ENCODE measurements at places on chromosomes 1 and 21.
A peak's percentile ranks its signal among the peaks of the same experiment; 100 is the strongest.

DNA sequence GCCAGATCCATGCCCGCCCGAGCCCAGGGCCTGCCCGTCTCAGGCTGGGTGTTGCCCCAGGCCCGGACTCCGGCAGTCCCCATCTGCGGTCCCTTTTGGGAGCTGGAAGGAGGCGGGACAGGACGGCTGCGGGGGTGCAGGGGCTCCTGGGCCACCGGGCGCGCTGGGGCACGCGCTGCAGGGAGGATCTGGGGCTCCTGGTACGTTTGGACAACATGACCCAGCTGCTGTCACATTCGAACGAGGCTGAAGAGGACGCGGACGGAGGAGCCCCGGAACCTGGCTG lies 6.6 kb upstream of the CALML6 start:
- no peak for DNase-seq

- DNase-seq, result no peak
Observed at GRCh38 chr21:45529785-45530422, 12.3 kb downstream of the SLC19A1 start.

DNA sequence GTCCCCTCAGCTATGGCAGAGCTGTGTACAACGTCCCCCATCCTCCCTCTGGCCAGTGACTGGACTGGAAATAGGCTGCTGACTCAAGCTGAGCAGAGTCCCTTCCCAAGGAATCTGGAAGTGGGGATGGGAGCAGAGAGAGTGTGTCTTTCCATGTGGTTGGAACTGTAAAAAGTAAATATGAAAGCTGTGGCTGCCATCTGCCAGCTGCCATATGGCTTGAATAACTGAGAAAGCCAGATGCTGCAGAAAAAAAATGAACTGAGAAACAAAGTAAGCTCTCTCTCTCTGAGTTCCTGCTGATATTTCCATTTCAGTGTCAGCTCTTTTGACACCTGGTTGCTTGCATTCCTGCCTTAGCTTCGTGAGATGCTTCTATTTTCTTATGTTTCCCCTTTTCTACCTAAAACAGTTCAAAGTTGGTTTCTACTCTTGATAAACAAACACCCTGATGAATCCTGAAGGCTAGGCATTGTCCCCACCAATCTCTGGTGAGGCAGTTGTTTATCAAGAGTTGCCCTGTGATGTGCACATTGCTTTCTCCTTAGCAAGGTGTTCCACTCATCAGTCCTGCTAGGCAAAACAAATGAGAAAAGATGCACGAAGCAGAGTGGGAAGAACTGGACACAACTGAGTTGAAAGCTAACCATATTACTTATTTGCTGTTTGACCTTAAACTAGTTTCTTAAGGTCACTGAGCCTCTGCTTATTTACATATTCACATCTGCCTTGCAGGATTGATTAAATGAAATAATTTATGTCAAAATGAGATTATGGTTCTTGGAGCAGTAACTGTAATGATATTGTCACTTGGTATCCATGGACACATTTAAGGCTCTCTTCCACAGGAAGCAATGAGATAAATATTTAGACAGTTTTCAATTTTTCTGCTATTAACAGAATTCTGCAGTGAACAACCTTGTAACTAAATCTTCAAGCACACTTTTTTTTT lies 16.6 kb upstream of the DR1 start:
- no peak for DNase-seq

- no peak for DNase-seq
Observed at GRCh38 chr1:151782741-151783140, 7.6 kb downstream of the TDRKH start.

DNA sequence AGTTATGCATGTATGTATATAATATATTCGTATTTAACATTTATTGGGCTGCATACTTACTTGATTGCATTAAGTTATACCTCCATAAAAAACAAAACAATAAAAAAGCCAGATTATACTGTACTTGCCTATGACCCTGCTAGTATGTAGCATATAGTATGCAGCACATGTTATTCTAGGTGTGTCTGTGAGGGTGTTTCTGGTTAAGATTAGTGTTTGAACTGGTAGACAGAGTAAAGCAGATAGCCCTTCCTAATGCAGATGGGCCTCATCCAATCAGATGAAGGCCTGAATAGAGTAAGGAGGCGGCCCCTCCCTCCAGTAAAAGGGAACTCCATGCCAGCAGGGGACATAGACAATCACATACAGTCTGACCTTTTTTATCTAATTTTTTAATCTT lies 323.3 kb upstream of the USP24 start:
- DNase-seq, result no peak

DNA sequence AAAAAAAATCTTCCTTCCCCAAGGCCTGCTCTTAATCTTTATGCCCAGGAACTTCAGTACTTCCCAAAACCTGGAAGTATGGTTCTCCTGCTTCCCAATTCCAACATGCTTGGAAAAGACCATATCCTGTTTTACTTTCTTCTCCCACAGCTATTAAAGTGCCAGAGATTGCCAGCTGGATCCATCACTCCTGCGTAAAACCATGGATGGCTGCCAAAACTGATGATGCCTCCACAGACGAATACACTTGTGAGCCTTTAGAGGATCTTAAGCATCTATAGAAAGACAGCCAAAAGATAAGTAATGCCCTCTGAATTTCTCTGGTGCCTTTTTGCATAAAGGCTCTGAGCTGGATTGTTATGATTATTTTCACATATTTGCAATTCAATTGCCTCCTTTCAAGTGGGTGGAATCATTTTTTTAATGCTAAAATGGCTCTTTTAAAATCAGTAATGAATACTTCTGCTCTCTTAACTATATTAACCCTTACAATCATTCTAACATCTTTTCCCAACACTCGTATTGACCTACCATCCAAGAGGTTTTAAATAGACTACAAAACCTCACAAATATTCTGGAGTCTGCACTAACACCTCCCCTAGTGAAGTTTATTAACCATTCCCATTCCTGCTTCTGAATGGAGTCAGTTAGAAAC lies 1807.8 kb downstream of the BRINP3 start:
- DNase-seq, result no peak

- no peak for DNase-seq
Observed at GRCh38 chr1:15939181-15940109, 36.5 kb downstream of the ZBTB17 start.

- no peak for DNase-seq
Observed at GRCh38 chr1:90558754-90559378, 158.2 kb downstream of the BARHL2 start.

DNA sequence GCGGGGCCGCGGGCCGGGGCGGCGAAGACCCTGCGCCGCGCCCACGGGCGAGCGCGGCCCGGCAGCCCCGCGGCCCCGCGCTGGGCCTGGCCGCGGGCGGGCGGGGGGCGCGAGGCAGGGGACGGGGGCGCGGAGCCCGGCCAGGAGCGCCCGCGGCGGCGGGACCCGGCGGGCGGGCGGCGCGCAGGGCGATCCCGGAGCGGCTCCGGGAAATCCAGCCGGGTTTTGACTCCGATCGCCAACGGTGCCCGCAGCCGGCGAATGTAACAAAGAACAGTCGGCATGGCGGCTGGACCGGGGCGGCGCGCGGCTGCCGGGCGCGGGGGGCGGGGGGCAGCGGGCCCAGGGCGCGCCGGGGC lies 334 bp downstream of the PRDM15 start:
- peak; percentile 82 for DNase-seq

DNA sequence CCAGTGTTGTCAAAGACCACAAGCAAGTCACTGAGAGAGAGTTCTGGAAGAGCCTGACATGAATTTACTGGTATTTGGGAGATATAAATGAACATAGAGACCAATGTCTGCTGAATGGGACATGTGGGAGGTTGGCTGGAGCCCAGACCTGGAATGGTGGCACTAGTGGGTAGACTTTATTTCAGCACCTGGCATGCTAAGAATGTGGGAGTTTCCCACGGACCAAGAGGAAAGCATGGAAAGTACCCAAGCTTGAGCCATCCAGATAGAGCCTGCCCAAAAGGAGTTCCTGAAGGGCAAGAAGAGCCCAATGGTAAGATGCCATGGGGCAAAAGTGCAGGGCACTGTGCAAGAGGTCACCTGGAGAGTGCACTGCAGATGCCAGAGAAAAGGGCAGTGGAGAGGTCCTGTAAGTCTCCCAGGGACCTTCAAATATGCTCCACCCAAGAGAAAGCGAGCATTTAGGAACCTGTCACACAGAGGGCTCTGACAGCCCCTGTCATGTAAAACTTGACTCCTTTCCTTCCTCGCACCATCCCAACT lies 8.1 kb upstream of the ZNF687 start:
- no peak for DNase-seq

- no peak for DNase-seq
Observed at GRCh38 chr1:40895601-40896000, 33.4 kb upstream of the CITED4 start.

GRCh38 chr1:21284206-21285054 lies 5.8 kb downstream of the ECE1 start:
- no peak for DNase-seq

DNA sequence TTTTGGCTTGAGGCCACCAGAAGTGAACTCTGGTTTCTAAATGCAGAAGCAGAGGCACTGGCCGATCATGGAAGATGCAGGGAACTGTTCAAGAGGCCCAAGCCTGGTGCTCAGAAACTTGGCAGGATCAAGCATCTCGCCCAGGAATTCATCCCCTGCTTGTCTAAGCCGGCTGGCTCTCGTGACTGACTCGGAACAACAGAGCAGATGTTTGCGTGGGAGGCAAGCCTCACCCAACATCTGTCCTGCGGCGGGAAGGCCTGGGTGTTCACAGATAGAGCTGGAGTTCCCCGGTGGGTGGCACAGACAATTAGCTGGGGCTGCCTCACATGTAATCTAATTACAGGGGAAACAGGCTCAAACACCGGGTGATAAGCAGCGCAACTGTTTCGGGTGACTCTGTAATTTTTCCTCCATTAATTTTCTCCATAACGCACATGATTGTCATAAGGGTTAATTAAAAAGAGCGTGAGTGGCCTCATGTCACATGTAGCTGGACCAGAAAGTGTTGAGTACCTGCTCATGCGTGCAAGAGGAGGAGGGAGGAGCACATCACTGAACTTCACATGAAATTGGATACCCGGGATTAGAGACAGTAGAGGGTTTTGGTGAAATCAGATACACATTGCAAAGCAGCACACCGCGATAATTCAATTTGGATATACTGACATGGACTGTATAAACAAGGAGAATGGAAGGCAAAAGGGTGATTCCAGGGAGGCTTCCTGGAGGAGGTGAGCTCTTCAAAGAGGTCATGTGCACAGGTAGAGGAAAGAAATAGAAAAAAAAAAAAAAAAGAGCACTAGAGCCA lies 180.0 kb downstream of the ETS2 start:
- DNase-seq, result peak; percentile 40

DNA sequence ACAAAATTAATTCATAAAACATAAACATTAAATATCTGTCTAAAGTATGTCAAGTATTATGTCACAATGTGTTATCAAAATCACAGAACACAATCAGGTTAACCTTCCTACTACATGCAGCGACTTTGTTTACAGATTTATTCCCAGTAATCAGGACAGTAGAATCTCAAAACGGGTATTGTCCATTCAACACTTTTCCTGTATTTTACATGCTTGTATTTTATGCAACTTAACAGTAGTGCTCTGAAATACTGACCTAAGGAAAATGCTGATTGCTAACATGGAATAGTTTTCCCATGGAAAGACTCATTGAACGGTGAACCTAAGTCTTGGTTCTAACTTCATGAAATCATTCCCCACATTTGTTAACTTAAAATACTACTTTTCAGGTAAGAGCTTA lies 2.3 kb downstream of the SERBP1 start:
- no peak for DNase-seq

DNA sequence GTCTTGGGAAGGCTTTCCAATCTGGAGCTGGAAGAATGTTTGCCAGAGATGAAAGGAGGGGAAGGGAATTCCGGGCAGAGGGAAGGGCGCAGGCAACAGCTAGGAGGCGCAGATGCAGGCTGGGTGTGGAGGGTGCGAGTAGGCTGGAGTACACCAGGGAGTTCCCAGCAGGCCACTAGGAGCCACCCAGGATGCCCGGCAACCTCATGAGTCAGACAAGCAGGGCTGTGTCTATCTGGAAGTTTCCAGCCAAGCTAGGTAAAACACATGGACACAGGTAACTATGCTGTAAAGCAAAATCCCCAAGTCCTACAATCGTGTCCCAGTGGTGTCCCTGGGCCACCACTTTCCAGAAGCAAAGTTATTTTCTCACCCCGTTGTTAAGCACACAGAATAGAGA lies 990 bp upstream of the NBL1 start:
- no peak for DNase-seq

GRCh38 chr1:58978096-58978495 lies 194.2 kb upstream of the JUN start:
- no peak for DNase-seq

GRCh38 chr1:2240270-2241156 lies 12.4 kb downstream of the SKI start:
- DNase-seq, result peak; percentile 36
